Kidney (tissue), 22 donors: ENCODE measurements at places on chromosomes 5 and 9.

- no peaks in the 10 kb centered on the region for H3K27me3 ChIP-seq
- no peak overlapping the region for H3K4me3 ChIP-seq
- DNase-seq = no peak
- no peaks in the 10 kb centered on the region for H3K4me1 ChIP-seq
- H3K27ac ChIP-seq = no peak overlapping the region
- no peaks in the 10 kb centered on the region for H3K36me3 ChIP-seq
Measured at GRCh38 chr5:167716126-167716775, 575.2 kb upstream of the WWC1 start.

DNA sequence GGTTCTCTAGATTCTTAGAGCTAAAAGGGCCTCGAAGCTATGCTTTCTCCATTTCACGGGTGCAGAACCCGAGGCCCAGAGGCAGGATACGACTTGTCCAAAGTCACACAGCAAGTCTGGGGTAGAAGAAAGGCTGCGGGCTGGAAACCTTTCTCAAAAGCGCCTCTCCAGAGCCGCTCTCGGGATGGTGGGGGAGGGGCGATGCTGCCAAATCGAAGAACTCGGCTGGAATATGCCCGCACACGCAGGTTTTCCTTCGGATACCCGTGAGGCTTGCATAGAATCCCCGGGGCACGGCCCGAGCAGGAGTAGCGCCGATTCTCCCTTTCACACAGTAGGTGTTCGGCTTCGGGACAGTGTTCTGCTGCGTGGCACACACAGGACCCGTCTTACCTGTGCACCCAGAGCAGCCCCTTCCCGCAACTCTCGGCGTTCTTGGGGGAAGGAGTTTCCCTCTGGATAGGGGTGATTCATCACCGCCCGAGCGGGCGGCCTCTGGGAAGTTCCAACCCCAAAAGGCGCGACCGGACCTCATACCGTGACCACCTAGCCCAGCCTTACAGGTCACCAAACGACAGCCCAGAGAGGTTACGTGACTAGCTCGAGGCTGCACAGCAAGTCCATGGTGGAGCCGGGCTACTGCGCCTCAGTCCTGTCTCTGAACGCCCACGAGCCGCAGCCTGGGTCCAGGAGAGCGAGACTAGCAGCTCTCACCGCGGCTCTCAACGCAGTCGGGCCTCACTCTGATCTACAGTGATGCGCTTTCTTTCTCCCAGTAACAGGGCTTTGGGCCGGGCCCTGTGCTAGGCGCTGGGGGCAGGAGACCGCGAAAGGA is 4.1 kb downstream of the PAX5 start:
- H3K27me3 ChIP-seq = peaks cover 74% of the 10 kb centered on the region
- no peak overlapping the region for H3K4me3 ChIP-seq
- H3K36me3 ChIP-seq = no peaks in the 10 kb centered on the region
- H3K4me1 ChIP-seq = no peaks in the 10 kb centered on the region

GRCh38 chr9:122946461-122947005 is 5.7 kb downstream of the RABGAP1 start:
- H3K27ac ChIP-seq = no peak overlapping the region
- no peaks in the 10 kb centered on the region for H3K27me3 ChIP-seq
- no peaks in the 10 kb centered on the region for H3K36me3 ChIP-seq
- DNase-seq = no peak
- H3K4me3 ChIP-seq = no peak overlapping the region

GRCh38 chr9:94894094-94894699 is 167.7 kb downstream of the AOPEP start:
- H3K27ac ChIP-seq = no peak overlapping the region
- DNase-seq = no peak
- no peaks in the 10 kb centered on the region for H3K36me3 ChIP-seq
- no peaks in the 10 kb centered on the region for H3K4me1 ChIP-seq

DNA sequence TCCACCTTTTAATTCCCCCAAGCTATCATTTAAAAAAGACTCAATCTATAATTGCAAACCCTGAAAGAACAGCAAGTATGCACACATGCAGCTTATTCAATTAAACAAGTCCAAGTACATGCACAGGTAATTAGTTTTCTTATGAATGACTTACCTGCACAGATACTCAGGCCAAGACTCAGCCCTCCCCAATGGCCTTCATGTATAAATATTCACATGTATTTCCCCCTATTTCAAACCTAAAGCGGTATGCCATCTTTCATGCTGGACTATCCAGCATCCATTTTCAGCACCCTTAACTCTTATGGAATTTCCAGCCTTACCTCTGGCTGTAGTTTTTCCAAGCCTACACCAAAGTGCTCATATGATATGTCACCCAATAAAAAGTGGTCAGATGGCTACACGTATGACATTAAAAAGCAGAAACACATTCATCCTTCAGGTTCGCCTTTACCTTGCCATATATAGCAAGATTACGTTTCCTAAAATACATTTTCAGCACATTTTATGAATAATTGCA is 205.5 kb downstream of the MEF2C start:
- no peak for DNase-seq
- peaks cover 76% of the 10 kb centered on the region for H3K27me3 ChIP-seq
- no peak overlapping the region for H3K4me3 ChIP-seq
- H3K36me3 ChIP-seq = no peaks in the 10 kb centered on the region
- H3K4me1 ChIP-seq = peaks cover 4% of the 10 kb centered on the region

DNA sequence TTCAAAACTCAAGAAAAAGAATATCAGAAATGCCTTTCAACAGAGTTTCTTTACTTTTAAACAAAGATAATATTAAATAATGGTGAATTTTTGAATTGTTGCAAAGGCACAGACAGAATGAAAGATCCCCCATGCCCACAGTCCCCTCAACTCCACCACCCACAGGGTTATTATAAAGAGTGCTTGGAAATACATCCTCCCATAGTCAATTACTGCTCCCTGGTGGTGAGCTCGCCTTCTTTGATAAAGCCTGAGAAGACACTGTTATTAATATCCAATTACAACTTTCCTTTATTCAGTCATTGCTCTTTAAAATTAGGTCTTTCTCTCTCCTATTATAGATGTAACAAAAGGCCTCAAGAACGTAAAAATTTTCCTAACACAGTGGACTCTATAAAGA is 490.2 kb upstream of the RORB start:
- no peak for DNase-seq
- no peaks in the 10 kb centered on the region for H3K27me3 ChIP-seq
- no peak overlapping the region for H3K4me3 ChIP-seq
- no peak overlapping the region for H3K27ac ChIP-seq
- no peaks in the 10 kb centered on the region for H3K36me3 ChIP-seq

- H3K4me1 ChIP-seq = no peaks in the 10 kb centered on the region
- no peak for DNase-seq
- no peak overlapping the region for H3K4me3 ChIP-seq
- H3K36me3 ChIP-seq = no peaks in the 10 kb centered on the region
- no peaks in the 10 kb centered on the region for H3K27me3 ChIP-seq
- no peak overlapping the region for H3K27ac ChIP-seq
Measured at GRCh38 chr5:65077653-65078052, 308.9 kb downstream of the CWC27 start.

- H3K27ac ChIP-seq = no peak overlapping the region
- H3K4me3 ChIP-seq = no peak overlapping the region
- no peaks in the 10 kb centered on the region for H3K36me3 ChIP-seq
- no peaks in the 10 kb centered on the region for H3K4me1 ChIP-seq
Measured at GRCh38 chr9:7656636-7657035, 142.9 kb downstream of the DMAC1 start.

- no peak for DNase-seq
Measured at GRCh38 chr5:156556666-156557406, 229.9 kb downstream of the SGCD start.
